ENCODE measurements at places on chromosomes 6 and 20.

DNA sequence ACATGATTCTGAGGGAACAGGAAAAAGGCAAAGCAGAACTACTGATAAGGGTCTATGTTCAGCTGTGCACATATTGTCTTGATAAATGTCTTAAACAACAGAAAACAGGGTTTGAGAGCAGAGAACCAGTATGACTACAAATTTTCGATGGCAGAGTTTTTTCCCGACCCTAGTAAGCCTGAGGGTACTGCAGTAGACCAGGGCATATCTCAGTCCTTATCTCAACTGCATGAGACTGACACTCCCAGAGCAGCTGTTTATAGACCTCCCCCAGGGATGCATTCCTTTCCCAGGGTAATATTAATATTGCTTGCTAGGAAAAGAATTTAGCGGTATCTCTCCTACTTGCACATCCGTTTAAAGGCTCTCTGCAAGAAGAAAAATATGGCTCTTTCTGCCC, 1176.8 kb upstream of the ADGRB3 start:
- DNase-seq = no peak

- DNase-seq = no peak
Measured at GRCh38 chr6:122367171-122367570, 32.3 kb upstream of the HSF2 start.

DNA sequence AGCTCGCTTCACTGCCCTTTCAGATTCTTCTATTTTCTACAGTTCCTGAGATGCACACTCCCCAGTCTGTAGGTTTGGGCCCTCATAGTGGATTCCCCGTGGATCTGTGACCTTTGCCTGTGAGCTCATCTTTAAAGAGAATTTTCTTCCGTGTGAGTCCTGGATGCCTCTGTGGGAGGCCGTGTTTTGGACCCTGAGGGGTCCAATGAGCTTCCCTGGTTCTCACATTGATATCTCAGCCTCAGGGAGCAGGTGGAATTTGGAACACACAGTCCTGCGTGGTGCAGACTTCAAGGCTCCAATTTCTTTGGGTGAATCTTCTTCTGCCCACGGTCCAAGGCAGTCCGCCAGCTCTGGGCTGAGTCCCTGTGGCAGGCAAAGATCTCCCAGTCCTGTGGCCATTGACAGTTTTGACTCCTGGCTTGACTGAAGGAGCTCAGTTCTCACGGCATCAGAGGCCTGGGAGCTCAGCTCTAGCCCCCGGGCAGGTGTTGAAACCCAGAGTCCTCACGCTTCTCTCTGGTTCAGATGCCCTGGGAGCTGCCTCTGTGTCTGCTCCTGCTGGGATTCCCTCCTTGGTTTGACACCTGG, 61.0 kb downstream of the PSMG4 start:
- no peak for DNase-seq

DNA sequence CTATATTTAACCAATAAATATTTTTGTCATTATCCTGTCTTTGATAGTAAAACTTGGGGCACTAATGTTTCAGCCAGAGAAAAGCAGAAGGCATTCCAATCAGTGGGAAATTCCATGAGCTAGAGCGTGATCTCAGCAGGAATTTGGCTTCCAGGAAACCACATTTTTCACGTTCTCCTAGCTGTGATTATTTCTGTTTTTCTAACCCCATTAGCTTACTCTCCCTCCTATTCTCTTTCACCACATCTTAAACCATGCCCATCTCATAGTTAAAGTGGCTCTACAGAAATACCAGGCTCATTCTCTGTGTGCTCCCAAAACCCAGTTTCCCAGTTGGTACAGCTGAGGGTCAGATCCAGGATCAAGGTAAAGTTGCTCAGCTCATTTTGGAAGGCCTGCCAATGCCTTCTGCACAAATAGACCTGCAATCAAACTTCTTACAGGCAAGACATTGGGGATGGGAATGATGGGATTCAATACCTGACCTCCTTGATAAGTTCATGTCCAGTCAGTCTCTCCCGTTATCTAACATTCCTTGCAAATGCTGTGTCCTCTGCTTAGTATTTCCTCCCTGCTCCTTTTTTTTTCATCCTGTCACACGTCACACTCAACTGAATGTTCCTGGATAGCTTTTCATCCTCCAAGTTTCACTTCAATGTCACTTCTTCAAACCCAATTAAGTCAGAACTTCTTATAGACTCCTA, 33.1 kb upstream of the TMEM30A start:
- DNase-seq = no peak

- no peak for DNase-seq
Measured at GRCh38 chr6:34317172-34317477, 68.3 kb upstream of the SMIM29 start.

Measured in LoVo (cell line).